A549 treated with ZK216348 at 1 μM for 4 hours (cell line): ENCODE measurements at places on chromosomes 4 and X. TPM values are rescaled to one million over a fixed set of nuclear protein-coding genes. Genes with fewer than 3 reads are reported as not detected.

Gene ARMCX1
- 0.22 to 0.51 TPM (median 0.41 TPM) in 5 replicates for total RNA-seq

Gene RADX
- 0.09 TPM in 1 of 5 replicates, not detected in the others for total RNA-seq

Gene BANK1
- 0.65 to 1.0 TPM (median 0.73 TPM) in 5 replicates for total RNA-seq

Gene DDX53
- total RNA-seq, result not detected in 5 replicates

Gene NUDT9
- total RNA-seq, result 24.6 to 31.0 TPM (median 27.4 TPM) in 5 replicates

Gene AWAT2
- not detected in 5 replicates for total RNA-seq

Gene CHRDL1
- total RNA-seq, result not detected in 5 replicates

Gene SPANXC
- total RNA-seq, result 0.74 to 2.4 TPM (median 0.76 TPM) in 3 of 5 replicates, not detected in the others

Gene SSX2
- not detected in 5 replicates for total RNA-seq

Gene CFAP99
- 0.19 to 0.51 TPM in 2 of 5 replicates, not detected in the others for total RNA-seq

Gene NRK
- not detected in 5 replicates for total RNA-seq

Gene GABRG1
- not detected in 5 replicates for total RNA-seq

Gene CENPU
- 22.4 to 30.3 TPM (median 23.7 TPM) in 5 replicates for total RNA-seq

Gene CENPVL2
- total RNA-seq, result not detected in 5 replicates

Gene REPS2
- 0.50 to 2.2 TPM (median 0.81 TPM) in 5 replicates for total RNA-seq

Gene TEX11
- total RNA-seq, result not detected in 5 replicates
